ENCODE measurements at places on chromosomes 2 and 18.

DNA sequence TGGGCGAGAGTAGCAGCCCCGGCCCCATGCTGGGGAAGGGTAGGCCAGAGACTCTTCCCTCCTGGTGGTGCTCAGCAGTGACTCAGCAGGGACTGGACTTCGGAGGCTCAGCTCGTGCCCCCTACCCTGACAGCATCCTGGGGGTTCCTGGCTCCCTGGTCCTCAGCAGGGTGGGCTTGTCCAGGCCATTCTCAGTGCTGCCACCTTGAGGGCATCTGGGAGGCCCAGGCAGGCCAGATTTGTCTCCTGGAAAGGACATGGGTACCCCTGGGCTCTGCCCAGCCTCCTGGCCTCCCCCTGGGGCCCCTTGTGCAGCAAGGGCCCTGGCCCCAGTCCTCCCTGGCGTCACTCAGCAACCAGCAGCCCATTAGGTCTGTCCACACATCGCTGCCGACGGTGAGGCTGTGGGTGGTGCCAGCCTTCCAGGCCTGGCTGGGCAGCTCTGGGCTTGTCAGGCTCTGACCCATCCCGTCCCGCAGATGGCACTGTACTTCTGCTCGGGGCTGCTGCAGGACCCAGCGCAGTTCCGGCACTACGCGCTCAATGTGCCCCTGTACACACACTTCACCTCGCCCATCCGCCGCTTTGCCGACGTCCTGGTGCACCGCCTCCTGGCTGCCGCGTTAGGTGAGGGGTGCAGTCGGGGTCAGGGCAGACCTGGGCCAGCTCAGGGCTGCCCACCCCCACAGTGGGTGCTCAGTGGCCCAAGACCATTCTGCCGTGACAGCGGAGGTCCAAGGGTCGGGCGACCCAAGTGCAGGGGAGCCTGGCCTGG is 45.0 kb upstream of the ALPP start:
- DNase-seq, result no peak

DNA sequence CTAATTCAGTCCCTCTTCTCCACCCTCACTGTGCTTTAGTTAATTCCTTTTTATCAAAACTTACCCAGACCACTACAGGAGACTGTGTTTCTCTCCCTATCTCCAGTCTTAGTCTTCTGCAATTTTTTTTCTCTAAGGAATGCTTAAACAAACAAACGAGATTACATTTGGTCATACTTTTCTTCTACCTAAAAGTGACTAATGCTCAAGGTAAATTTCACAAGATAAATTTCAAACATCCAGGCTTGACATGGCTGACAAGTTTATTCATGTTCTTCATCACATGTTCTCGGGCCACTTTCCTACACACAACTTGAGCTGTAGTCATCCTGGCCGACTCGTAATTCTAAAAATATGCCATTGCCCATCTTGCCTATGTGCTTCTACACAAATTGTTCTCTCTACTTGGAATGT is 23.2 kb upstream of the ACSL3 start:
- DNase-seq, result no peak

- no peak for DNase-seq
Observed at GRCh38 chr18:69455125-69455524, 54.4 kb downstream of the DOK6 start.

DNA sequence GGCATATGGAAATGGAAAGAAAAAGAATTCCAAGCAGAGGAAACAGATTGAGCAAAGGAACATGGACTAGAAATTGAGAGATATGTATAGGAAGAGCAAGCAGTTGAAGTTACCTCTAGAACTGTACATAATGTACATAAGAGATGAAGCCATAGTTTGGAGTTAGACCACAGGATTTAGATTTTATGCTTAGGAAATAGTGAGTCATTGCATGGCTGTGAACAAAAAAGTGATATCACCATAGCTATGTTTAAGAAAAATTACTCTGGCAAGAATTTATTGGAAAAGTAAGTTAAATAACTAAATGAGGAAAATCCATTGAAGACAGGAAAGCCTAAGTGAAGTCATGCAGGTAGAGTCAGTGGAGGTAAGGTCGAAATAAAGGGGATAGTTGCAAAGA is 99.4 kb upstream of the GALNT5 start:
- DNase-seq, result no peak

DNA sequence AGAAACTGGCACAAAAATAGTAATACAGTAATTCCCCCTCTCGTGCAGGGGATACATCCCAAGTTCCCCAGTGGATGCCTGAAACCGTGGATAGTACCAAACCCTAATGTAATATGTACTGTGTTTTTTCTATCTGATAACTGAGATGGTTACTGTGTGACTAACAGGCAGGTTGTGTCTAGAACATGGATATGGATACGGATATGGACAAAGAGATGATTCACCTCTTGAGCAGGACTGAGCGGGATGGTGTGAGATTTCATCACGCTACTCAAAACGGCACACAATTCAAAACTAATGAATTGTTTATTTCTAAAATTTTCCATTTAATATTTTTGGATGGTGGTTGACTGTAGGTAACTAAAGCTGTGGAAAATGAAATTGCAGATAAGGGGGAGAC is 3.4 kb downstream of the MBD1 start:
- no peak for DNase-seq

- no peak for DNase-seq
Observed at GRCh38 chr2:68726100-68726499, 8.5 kb upstream of the ARHGAP25 start.

DNA sequence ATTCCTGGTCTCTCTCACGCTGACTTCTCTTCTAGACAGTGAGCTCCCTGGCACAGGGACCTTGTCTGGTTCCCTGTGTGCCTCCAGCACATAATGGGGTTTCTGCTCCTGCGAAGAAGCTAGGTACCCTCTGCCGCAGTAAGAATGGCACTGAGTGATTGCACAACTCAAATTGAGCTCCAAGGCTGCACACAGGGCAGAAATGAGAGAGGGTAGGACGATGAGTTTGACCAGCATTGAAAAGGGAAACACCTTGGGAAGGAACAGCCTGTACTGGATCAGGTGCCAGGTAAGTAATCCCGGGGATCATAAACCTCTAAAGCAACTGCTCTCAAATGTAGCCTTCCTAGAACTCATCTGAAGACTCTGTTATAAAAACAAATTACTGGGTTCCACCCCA is 21.0 kb upstream of the MSGN1 start:
- DNase-seq, result no peak

DNA sequence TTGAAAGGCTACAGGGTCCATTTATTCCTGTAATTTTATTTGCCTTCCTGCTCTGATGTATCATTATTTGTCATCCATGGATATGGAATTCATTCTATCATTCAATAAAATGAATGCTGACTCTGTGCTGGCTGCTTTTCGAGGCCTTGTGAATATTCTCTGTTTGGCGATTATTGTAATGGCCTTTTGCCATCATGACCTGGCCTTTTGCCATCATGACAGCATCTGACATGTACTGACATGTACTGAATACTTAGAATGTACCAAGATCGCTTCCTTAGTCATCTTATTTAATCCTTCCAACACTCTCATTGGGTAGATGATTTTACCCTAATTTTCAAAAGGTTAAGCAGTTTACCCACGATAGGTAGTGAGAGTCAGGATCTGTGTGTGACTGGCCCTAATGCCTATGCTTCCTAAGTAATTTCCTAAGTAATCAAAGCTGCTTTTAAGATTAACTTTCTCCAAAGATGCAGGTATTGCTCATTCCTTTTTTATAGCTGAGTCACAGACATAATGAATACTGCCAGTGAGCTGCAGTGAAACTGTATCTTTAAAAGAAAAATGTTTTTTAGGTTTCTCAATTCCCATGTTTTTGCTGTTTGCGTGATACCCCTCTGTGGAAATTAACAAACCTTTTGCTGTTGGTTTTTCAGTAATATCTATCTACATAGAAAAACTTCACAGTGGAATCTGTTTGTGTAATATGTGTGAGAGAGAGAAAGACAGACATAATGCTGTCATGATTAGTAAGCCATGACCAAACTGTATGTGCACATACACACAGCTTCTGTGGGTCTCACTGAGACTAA is 127.8 kb downstream of the CERS6 start:
- DNase-seq, result no peak

DNA sequence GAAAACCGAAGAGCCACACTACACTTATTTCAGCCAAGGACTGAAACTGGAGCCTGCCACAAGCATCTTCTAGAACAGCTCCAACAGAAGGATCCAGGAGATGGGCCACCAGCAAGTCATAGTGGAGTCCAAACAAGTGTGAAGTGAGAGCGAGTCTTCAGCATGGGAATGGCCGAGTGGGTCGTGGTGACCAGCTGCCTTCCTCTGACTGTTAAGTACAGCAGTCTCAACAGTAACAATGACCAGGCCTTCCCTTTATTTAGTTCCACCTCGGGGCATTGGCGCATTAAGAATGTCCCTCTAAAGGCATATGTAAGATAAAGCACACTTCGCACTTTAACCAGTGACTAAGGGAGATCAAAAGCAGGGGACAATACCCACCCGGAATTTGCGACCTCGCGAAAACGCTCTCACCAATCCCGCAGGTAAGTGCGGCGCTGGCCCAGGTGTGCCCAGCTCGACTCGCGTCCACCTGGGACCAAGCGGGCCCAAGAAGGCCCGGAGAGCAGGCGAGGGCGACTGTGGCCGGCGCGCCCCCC is 1.1 kb downstream of the L3MBTL4 start:
- no peak for DNase-seq

- no peak for DNase-seq
Observed at GRCh38 chr2:101361522-101361921, 25.8 kb downstream of the CREG2 start.

DNA sequence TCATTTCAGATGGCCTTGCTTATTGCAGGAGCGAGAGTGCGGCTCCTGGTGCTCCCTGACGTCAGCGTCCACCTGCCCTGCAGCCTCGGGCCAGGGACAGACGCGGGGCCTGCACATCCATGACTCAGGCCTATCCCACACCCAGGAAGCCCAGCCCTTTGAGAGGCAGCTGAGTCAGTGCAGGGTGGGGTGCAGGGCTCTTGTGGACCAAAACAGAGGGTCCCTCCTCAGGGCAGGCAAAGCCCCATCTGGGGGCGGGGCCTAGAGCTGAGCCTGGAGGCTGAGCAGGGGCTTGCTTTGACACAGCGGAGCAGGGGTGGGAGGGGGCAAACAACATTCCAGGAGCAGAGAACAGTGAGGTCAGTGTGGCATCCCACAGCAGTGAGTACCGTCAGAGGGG is 7.7 kb upstream of the ARHGEF4 start:
- no peak for DNase-seq

DNA sequence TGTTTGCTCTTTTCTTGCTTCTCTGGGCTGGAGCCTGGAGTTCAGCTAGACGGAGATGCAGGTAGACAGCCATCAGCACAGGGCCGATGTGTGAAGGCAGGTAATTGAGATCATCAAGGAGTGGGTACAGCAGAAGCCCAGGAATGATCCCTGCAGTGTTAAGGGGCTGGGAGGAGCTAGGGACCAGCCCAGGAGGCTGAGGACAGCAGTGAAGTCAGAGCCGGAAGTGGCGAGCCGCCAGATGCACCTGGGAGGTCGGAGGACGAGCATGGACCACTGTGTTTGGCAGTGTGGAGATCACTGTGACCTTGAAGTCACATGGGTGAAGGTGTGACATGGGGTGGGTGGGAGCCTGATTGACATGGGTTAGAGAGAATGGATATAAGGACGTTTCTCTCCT is 6.2 kb upstream of the ZNF236 start:
- DNase-seq, result no peak

DNA sequence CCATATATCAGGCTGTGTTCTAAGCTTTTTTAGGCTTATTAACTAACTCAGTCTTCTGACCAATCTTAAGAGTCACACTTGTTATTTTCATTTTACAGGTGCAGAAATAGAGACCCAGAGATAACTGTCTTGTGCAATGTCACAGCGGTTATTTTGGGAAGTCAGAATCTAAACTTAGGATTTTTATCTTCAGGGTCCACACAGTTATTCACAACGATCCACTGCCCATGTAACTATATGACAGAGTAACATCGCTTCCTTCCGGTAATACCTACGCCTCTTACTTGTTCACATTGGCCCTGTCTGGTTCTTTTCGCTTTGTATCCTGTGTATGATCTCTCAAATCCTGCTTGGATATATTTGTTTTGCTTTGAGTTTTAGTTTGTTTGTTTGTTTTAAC is 631.7 kb downstream of the LRP1B start:
- DNase-seq, result no peak

DNA sequence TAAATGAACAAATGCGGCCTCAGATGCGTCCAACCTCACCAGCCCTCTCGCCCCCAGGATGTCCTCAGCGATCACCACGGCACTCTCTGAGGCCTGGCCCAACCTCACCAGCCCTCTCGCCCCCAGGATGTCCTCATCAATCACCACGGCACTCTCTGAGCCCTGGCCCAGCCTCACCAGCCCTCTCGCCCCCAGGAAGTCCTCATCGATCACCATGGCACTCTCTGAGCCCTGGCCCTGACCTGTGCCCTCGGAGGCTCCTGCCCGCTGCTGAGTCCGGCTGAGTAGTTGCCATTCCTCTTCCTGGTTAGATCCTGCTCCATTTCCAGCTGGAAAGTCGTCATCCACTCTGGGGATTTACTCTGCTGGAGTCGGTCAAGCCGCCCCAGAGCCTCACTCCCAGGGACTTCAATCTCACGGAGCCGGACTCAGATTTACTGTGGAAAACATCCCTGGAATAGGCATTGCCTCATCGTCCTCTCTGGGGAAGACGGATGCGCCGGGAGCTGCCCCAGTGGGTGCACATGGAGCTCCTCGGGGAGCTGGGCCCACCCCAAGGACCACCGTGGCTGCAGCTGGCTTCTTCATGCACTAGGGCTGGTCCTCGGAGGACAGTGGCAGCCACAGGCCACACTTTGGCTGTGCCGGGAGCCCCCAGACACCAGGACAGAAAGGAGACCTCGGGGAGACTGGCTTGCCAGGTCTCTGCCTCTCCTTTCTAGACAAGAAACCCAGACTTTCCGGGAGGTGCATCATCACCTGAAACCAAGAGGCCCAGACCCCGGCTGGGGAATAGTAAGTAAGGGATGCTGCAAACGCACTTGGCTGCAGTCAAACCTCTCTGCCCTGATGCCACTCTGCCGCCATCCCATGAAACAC is 230.6 kb downstream of the EIPR1 start:
- DNase-seq, result no peak

GRCh38 chr2:66602341-66602740 is 167.4 kb downstream of the MEIS1 start:
- DNase-seq, result no peak

- no peak for DNase-seq
Observed at GRCh38 chr2:108928660-108929377, 60.2 kb downstream of the EDAR start.

GRCh38 chr2:26942543-26943295 is 27.7 kb upstream of the MAPRE3 start:
- DNase-seq, result peak; percentile 58

DNA sequence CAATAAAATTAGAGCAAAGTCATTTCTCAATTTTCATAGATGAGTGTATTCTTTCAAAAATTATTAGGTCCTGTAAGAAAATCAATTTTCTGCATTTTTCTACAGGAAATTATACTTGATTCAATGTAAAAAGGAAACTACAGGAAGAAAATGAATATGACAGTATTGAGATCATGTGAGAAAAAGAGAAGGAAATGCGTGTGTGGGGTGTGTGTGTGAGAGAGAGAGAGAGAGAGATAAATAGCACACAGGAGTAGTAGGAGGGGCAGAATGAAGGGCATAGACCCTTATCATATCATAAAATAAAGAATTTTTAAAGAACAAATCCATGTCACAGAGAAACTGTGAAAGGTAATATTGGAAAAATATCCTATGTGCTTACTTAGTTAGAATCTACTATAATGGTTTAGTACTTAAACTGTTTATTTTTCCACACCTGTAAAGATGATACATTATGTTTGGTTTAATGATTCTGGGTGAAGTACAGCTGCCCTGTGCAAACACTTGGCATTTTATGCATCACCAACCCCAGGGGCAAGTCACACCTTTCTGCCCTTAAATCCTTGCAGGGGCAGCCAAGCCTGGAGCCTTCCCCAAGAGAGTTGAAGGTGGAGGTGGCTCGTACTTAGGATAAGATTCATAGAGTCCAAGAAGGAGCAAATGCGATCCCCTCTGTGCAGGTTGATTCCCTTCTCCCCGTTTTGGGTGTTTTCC is 276.4 kb downstream of the TGIF1 start:
- no peak for DNase-seq

Measured in stimulated activated CD4-positive, alpha-beta T cell treated with anti-CD3 and anti-CD28 coated beads, Interleukin-12 subunit alpha, Interleukin-12 subunit beta, amount 100 ng/mL, for 24 hours (primary cell).